Activated naive CD4-positive, alpha-beta T cell treated with anti-CD3 and anti-CD28 coated beads, Interleukin-2, amount 50 U/mL, for 72 hours (primary cell): ENCODE measurements at places on chromosomes 12 and 14.

GRCh38 chr12:131565267-131566015, 145.4 kb upstream of the SFSWAP start:
- DNase-seq: no peak

DNA sequence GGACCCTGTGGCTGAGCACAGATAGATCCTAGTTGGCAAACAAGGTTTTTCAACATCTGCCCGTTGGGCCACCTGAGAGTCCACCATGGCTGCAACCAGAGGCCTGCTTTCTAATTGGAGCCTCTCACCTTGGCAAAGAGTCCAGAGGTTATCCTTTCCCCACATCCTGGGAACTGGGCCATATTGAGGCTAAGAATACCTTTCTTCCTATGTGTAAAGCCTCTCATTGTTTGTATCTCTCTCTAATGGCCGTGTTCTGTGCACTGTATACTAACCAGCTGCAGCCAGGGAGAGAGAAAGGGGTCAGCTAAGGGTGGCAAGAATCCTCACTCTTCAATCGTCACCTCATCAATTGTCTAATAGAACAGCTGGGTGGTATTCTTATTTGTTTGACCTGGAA, 79.1 kb upstream of the ST8SIA1 start:
- no peak for DNase-seq

GRCh38 chr14:77059276-77059915, 30.9 kb upstream of the IRF2BPL start:
- DNase-seq: no peak

DNA sequence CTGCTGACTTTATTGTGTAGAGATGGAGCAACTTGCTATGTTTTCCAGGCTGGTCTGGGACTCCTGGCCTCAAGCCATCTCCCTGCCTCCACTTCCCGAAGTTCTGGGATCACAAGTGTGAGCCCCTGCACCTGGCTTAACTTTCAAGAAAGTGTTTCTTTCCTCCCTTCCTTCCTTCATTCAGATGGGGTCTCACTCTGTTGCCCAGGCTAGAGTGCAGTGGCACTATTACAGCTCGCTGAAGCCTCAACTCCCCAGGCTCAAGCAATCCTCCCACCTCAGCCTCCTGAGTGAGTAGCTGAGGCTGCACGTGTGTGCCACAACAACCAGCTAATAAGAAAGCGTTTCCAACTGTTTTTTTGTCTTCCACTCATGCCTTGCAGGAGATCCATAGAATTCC, 185.6 kb upstream of the AMIGO2 start:
- DNase-seq: no peak

DNA sequence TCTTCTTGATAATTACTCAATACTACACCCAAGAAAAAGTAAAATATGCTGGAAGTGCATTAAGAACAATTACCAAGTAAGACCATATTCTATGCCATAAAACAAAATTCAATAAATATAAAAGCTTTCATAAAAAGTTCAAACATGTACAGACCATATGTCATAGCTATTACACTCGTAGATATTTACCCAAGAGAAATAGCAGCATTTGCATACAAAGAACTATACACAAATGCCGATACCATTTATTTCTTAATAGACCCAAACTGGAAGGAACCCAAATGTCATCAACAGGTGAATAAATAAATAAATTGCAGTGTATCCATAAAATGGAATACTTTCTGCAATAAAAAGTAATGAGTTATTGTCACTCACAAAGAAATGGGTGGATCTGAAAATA, 78.3 kb upstream of the SLC16A7 start:
- no peak for DNase-seq

DNA sequence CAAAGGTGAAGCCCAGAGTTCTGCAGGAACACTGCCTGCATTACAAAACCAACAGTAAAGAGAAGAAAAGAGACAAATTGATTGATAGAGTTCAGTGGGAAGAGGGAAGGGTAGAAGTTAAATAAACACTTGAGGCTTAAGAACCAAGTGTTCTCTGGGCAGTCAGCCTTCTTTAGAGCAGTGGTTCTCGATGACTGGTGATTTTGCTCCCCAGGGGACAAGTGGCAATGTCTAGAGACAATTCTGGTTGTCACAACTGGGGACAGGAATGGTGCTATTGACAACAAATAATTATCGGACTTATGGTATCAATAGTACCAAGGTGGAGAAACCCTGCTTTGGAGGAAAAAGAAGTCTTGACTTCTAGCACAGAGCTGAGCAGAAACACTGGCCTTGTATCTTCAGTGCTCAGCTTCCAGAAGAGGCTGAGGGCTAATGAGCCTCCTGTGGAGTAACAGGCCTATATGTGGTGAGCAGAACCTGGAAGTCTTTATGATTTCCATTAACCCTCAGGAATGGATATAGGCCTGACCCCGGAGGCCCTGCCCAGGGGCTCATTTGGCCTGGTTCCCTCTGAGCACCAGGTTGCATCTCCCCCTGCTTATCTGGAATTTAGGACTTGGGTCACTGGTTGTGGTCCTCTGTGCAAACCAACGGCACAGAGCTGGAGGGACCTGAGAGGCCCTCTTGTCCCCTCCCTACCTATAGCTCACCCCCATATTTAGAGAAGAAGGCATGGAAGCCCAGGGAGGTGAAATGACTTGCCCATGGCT, 204.6 kb upstream of the PWP1 start:
- DNase-seq: no peak

DNA sequence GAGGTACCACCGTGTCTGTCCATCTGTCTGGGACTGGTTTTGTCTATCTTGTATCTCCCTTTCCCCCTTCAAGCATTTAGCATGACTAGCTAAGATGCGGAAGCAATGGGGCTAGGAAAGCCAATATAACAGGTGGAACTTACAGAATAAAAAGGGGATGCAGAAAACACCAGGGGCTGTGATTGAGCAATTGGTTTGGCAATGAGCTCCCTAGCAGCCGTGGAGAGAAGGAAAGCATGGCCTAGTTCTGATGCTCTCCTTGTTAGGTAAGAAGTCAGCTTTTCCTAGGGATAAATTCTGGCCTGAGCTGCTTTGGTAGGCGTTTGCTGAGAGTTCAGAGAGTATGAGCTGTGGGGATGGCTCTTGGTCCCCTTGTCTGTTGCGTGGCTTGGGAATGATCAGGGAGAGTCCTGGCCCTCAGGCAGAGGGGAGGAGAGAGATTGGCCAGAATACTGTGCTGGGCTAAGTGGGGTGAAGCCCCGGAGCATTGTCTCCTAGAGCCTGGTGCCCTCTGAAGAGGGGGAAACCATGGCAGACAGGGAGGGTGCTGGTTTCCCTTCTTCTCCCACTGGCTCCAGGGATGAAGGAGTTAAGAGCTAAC, 7.1 kb downstream of the SETD1B start:
- no peak for DNase-seq

GRCh38 chr12:74984631-74985030, 225.0 kb downstream of the KCNC2 start:
- no peak for DNase-seq

GRCh38 chr14:96888158-96888557, 91.0 kb downstream of the VRK1 start:
- DNase-seq: no peak

- DNase-seq: no peak
These were observed 17.6 kb upstream of the AKAP6 start for GRCh38 chr14:32311294-32312009.

DNA sequence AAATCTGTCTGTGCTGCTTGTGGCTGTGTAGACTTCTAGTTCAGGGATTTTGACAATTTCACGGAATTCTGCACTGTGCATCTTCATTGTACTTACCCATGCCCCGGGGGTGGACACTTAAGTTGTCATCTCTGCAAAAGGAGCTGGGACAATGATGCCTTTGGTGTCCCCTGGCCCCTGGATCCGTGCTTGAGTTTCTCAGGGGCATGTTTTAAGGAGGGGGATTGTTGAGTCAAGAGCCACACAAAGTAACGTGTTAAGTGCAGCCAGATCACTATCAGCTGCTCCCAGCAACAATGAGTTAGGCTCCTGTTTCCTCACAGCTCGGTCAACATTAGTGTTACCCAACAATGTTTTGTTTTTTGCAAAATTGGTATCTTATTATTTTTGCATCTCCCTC, 305.0 kb upstream of the DIO3 start:
- no peak for DNase-seq

GRCh38 chr12:6963016-6963731, 7.3 kb downstream of the PHB2 start:
- no peak for DNase-seq

DNA sequence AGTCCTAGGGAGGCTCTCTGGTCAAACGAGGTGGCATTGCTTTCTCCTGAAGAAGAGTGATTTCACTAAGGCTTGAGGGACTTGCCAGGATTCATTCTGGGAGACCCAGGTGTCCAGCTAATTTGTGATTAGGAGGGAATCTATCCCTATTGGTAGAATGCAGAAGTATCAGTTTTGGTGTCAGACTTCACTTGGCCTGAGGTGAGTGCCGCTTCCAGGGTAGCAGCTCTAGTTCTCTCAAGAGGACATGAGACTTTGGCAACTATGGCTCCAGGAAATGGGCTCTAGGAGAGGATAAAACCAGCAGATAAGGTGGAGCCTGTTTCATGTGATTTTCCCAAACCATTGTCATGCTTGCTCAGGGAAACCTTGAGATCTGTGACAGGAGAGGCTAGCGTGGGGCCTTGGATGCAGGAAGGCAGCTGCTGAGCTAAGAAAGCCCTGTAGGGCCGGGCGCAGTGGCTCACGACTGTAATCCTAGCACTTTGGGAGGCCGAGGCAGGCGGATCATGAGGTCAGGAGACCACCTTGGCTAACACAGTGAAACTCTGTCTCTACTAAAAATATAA, 11.6 kb upstream of the TMEM117 start:
- no peak for DNase-seq

GRCh38 chr14:104981699-104982541, 3.7 kb upstream of the CLBA1 start:
- no peak for DNase-seq

GRCh38 chr14:92471919-92472318, 41.7 kb upstream of the RIN3 start:
- DNase-seq: no peak

GRCh38 chr14:89190765-89191513, 226.1 kb downstream of the FOXN3 start:
- DNase-seq: no peak

- DNase-seq: no peak
These were observed 364.8 kb downstream of the BMP4 start for GRCh38 chr14:53591816-53592215.

GRCh38 chr12:11877869-11878780, 192.6 kb upstream of the BCL2L14 start:
- no peak for DNase-seq

DNA sequence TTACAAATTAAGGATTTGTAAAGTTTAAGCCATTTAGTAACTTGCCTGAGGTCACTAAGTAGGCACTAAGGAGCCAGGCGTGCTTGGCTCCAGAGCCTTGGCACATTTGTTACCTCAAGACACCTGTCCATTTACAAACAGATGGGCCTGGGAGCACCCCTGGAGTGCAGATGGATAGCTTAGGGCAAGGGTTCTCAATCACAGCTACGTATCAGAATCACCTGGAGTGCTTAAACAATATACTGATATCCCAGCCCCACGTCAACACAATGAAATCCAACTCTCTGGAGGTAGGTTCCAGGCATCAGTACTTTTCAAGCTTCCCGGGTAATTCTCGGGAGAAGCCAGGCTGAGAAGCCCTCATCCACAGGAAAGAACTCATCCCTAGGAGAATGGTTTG, 45.4 kb downstream of the SLC8A3 start:
- no peak for DNase-seq

DNA sequence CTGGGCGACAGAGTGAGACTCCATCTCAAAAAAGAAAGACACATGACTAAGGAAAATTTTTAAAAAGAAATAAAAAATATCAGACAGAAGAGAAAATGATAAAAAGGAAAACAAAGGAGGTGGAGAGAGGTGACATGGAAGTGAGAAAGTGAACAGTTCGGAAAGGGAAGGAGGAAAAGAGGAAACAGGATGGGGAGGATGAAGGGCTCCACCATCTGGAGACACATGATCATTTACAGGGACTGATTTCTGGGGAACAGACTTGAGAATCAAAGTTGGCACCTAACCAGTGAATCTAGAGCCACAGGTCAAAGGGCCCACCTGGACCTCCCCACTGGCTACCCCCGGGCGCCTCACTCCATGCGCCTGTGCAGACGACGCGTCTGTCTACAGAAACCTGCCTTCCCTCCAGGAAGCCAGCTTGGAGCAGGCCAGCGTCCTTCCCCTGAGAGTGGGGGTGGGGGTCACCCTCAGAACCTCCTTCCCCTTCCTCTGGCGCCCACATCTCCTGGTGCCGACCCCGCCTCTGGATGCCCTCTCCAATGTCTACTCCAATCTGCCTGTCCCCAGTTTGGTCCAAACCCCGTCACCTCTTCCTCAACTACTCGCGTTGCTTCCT, 60.5 kb downstream of the AMN start:
- DNase-seq: no peak

- DNase-seq: no peak
These were observed 15.9 kb downstream of the FAIM2 start for GRCh38 chr12:49887536-49888401.

- no peak for DNase-seq
These were observed at the start of the genes FOXA1 and TTC6 for GRCh38 chr14:37594971-37595808. Gene FOXA1 (minus strand): TSS chr14:37595249. CDS start chr14:37594972, 277 bp downstream. Gene TTC6 (plus strand): TSS chr14:37595629. CDS start chr14:37622065, 26,436 bp downstream.

DNA sequence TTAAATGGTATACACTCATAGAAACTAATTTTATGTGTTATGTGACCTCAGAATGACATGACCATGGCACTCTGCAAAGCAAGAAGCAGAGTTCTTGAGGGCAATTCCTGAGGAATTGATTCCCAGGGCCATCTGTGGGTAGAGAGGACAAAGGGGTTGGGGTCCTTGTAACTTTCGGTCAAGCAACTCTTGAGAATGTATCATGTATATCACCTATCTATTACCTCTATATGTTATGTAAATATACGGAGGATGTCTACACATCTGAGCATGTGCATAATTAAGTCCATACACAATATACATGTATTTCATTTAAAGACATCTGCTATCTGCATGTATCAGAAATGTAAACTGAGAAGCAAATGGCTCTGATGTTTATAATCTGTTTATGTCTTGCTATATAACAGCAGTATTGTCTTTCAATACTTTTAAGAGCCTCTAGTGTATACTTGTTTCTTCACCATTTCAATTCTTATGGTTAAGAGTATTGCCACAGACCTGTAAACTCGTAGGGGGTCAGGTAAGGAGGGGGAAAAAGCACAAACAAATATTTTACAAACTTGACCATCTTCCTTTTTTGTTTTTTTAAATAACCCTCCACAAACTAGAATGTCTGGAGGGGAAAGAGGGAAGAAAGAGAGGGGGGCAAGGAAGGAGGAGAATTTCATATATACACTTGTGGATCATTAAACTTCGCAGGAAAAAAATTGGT, 4.5 kb downstream of the FOXA1 start:
- no peak for DNase-seq

- no peak for DNase-seq
These were observed 38.2 kb downstream of the SLC38A4 start for GRCh38 chr12:46787496-46788055.
